ENCODE measurements at places on chromosomes 2 and 18.
A peak's percentile ranks its signal among the peaks of the same experiment; 100 is the strongest.

GRCh38 chr18:45852631-45853030 lies 27.2 kb downstream of the SIGLEC15 start:
- DNase-seq: no peak

DNA sequence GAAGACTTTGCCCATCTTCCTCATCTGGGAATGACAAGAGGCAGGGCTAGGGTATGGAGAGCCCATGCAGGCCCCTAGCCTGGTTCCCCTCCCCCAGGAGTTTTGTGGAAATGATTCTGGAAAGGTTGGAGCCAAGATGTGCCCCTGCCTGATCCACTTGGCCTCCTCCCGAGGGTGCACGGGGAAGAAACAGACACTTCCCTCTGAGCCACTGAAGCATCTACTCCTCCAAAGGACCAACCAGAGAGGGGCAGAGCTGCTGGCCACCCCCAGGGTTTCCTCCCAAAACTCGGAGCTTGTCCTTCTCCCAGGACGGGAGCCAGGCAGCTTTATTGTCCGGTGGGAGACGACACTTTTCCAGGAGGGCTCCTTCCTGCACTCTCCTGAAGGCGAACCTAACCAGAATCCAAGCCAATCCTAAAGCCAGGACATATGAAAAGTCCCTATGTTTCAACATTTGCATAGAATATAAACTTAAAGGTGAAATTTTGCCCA lies 149.2 kb upstream of the COPS8 start:
- no peak for DNase-seq

DNA sequence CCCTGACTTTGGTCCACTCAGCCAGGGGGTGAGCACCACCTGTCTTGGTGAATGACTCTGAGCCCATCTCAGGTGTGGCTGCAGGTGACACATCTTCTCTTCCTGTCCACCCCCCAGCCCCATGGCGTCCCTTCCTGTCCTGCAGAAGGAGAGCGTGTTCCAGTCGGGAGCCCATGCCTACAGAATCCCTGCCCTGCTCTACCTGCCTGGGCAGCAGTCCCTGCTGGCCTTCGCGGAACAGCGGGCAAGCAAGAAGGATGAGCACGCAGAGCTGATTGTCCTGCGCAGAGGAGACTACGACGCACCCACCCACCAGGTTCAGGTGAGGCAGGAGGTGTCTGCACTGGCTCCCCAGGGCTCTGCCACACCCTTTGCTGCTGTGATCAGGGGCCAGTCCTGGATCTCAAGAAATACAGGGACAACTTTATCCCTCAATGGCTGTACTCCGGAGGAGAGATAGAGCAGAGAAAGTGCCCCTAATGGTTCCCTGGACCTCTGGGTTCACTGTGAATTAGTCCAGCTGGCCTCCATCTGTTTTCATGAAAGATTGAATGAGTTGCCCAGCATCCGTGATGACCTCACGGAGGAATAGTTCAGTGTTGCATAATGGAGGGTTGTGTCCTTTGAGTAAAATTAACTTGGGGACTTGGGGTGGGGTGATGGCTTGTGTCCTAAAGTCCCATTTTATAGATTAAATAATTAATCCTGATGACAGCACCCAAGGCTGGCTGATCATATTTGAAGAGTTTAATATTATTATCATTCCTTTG lies at the start of gene NEU2:
TSS of gene NEU2 (plus strand) at position 122 of the 770 bp plus-strand sequence. CDS start at position 122, 0 bp downstream.
- DNase-seq: no peak

DNA sequence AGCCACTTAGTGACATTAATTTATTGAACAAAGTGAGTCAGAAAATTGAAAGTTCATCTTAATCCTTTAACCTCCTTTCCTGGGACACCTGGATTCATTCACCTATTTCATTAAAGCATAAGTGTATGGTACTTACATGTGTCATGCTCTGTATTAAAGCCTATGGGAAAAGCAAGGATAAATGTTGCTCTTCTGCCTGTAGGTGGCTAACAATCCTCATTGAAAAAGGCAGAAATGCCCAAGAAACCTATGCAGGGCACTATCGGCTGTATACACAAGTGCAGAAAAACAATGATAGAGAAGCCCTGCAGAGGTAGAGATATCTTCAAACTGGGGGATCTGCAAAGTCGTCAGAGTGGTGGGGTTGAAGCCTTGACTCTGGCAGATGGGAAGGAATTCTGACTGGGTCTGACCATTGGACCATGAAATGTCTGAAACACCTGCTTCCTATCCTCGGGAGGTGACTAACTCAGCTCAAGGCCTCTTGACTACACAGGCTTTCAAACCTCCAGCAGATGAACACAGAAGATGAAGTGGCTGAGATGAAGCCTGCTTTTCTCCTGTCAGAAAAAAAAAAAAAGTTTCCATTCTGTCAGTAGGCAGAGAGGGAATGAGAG lies 83.1 kb downstream of the DCC start:
- DNase-seq: no peak

DNA sequence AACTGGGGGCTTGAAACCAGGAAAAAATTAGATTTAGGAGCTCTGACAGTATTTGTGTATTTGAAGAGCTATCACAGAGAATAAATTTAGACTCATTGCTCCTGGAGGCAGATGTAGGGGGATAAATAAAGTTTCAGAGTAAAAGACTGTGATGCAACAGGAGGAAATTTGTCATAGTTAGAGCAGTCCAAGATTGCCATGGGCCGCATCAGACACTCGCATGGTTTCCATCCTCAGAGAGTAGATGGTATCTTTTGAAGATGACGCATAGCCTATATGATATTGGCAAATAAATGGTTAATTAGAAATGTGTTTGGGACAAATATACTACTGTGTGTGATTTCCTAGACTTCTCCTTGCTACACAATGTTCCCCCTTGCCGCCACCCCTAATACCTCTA lies 170.5 kb downstream of the FTCDNL1 start:
- no peak for DNase-seq

- DNase-seq: no peak
Measured at GRCh38 chr2:200961674-200962073, 1.8 kb downstream of the ORC2 start.

DNA sequence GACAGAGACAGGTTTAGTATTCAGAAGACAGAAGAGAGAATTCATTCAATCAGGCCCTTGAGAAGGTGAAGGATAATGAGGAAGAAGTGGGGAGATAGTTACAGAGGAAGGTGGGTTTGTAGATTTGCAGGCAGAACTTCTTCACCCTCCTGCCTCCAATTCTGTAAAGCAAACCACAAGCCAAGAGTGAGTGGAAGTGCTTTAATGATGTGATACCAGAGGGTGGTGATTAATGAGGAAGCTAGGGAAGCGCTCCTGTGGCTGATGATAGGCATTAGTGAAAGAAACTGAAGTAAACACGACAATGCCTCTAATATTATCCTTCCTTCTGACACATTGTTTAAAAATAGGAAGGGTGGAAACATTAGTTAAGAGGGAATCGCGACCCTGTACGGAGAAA lies 78.2 kb downstream of the CAPN13 start:
- DNase-seq: no peak

DNA sequence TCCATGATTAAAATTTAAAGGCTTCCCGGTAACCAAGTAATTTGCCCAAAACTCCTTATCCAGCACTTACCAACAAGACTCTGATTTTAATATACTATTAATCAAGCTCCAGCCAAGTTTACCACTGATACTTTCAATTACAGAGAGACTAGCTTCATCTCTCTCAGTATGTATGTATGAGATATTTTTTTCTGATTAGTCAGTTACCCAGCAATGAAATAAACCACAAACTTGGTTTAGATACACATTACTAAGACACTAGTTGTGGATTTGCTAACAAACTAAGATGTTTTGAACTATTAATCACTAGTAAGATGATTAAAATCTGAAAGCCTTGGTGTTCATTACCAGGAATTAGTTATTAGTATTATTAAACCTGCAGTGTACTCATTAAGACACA lies 1272.2 kb upstream of the ACVR2A start:
- no peak for DNase-seq

- peak; percentile 80 for DNase-seq
Measured at GRCh38 chr18:36441426-36442240, 144.1 kb downstream of the FHOD3 start.

DNA sequence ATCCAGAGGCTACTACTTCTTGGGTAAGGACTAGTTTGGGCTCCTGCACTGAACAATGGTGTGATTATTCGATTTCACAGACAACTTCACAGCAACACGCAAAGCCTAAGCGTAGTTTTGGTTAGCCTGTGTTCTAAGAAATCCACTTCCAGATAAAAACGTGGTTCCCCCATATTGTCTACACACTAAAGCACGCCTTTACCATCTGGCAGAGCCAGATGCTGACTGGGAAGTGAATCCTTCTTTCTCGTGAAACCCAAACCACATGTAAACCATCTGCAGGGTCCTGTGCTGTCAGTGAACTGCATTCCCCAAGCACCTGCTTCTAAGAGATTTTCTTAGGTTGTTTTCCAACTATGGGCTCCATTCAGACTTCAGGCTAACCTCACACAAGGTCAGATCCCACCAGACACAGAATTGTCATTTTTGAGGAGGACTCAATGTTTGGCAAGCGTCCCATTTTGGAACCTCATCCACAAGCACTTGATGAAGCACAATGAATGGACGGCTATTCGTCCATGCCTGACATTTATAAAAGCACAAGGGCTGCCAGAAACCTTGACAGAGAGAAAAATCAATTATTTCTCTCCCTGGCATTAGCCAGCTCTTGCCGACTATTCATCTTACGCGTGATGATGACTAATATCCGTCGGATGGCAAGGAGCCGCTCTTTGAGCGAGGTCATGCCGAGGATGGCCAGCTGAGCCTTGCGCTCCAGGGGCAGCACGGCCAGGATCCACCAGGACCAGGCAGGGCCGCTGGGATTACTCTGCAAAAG lies 38.4 kb downstream of the LONRF2 start:
- DNase-seq: no peak

GRCh38 chr2:9490789-9491188 lies 16.4 kb downstream of the IAH1 start:
- no peak for DNase-seq

DNA sequence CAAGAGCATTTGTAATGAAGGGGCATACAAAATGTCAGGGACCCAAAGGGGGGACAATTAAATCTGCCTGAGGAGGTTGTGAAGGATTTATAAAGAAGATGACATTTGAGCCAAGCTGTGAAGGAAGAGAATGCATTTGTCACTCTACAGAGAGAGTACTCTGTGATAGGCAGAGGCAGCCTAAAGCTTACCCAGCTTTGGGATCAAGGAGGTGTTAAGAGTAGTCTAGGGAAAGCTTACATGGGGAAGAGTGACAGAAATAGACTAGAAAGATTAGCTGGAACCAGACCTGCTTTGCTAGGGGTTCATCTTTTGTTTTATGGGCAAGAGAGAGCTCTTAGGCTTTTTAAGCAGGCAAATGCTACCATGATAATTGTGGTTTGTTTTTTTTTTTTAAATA lies 169.1 kb upstream of the CYP26B1 start:
- DNase-seq: no peak

DNA sequence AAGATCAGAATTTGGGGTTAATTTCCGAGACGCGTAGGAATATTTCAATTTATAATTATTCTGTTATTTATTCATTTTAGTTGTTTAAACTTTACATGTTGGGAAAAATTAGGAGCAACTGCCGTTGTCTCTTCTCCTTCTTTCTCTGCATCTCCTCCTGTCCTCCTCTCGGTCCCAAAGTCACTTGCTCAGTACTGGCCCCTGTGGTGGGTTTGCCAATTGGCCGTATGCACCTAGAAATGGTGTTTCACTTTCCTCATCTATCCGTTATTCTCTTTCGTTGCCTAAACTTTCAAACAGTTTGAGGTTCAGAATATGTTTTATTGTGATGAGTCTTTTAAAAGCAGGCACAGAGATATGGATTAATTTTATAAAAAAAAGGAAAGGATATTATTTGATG lies 517.9 kb downstream of the PLCL1 start:
- DNase-seq: no peak

DNA sequence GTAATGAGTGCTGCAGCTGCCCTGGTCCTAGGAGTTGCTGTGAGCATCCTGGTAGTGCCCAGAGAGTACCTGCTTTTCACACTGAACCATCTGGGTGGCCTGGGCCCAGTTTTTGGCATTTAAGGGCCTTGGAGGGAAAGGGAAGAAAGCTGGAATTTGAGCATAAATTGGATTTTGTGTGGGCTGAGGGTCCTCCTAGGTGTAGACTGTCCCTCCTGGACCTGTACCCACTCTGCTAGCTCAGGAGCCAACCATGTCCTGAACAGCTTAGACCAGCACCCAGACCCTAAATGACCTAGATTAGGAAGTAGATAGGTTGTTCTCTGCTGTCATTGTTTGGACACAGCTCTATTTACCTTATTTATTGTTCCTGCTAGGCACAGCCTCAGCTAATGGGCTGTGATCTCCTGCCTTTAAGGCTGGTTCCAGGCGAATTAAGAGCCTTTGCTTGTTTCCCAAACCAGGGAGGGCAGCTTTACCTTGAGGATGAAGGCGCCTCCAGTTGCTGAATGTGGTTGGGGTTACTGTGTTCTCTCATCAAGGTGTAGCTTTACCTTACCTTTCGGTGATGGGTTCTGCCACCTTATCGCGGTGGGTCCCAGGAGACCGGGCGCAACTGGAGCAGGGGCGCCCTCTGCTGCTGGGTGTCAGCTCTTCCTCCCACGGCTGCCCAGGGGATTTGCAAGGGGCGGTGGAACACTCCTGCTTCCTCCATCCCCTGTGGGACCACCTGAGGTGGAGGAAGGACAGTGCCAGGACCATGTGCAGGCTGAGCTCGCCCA lies 34.4 kb downstream of the ITGA6 start:
- DNase-seq: no peak

- no peak for DNase-seq
Measured at GRCh38 chr2:187505065-187505672, 49.1 kb downstream of the TFPI start.

DNA sequence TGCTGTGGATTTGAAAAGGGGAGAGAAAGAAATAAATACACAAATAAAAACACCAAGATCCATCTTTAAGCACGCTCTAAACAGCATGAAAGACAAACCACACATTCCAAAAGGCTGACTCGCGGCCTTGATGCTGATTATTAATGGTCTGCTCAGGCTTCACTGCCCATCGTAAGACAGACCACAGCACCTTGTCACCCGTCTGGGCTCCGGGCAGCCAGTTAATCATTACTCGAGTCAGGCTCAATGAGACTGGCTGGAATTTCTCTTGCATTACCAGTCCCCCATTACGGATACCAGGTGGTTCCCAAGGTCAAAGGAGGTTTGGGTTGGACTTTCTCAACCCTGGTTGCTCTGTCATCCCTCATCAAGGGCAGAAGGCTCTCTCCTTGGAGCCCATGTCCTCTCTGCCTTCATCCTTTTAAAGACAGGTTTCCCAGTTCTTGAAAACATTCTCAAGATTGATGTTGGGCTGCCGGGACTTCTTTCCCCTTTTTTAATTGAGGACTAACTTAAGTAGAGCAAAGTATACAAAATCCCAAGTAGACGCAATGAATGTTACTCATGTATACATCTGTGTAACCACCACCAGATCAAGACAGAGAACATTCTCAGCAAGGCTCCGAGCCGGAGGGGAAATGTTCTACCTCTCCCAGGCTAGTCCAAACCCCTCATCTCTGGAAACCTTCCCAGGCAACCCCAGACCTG lies 8.1 kb downstream of the SMAD7 start:
- peak; percentile 62 for DNase-seq

GRCh38 chr18:68427951-68428401 lies 286.9 kb downstream of the TMX3 start:
- DNase-seq: peak; percentile 65

- no peak for DNase-seq
Measured at GRCh38 chr2:188993247-188993646, 19.1 kb downstream of the COL3A1 start.

- DNase-seq: no peak
Measured at GRCh38 chr2:222561817-222562645, 93.9 kb downstream of the FARSB start.
